Cerebellum (tissue), 4 donors: ENCODE measurements at places on chromosomes 1 and 21.

DNA sequence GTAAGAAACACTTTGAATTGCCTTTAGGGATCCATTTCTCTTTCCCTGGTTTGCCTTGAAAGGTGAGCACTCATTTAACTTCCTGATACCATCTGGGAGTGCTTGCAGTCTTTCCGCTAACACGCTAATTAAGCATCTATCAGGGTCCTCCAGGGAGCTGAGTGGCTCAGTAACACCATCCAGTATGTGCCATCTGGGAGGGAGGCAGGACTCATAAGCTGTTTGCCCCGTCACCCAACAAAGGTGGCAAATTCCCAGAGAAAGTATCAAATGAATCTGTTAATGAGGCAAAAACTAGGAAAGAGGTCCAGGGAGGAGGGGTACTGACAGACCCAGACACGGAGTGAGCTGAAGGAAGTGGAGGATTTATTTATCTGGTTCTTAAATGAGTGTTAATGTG is 430.9 kb downstream of the HLX start:
- no peak for DNase-seq

- no peak for DNase-seq
These were observed 23.6 kb upstream of the SLC19A2 start for GRCh38 chr1:169509354-169509753.

- DNase-seq = no peak
These were observed 32.3 kb upstream of the LRRC8C start for GRCh38 chr1:89600451-89601224.

DNA sequence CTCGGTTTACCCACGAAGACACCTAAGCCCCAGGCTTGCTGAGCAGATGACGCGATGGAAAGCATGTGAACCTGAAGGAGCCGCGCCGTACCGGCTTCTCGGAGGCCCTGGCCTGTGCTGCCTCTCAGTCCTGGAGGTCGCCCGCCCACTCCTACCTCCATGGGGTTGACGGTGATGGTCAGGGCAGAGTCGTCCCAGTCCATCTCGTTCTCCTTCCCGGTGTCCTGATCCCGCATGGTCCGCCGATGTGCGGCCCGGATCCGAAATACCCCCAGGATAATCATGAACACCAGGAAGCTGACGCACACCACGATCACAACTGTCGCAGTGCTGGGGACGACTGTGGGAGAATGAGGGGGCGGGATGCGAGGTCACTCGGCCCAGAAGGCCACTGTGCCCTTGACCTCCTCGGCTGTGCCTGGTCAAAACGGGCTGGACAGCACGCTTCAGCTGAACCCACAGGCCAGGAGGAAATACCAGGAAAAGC is 79.6 kb downstream of the PIK3CD start:
- DNase-seq = no peak

DNA sequence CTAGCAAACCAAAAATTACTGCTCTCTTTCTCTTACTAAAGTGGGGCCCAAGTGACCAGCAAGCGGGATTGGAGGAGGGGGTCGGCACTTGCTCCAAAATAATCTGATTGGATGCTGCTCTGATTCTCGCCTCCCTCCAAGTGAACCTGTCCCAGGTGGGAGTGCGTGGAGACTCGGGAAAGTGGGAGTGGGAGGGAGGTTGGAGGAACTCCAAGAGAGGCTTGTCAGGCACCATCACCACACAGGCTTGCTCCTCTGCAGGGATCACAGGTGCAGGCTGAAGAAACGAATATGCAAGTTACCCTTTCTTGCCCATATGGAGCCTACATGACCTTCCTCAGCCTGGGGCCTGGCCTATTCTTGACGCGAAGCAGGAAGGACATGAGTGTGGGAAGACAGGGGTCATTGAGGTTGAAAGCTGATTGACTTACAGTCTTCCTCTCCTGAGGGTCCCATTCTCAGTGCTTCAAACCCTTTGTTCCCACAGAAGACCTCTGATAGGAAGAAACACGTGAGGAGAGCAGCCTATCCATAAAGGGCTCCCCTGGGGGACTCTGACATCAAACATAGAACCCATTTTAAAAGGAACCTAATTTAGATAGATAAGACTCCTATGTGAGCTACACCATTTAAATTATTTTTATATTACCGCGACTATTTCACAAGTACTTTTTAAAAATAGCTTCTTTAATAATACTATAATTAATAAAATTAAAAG is 14.2 kb downstream of the RGS8 start:
- DNase-seq = no peak

- DNase-seq = peak; percentile 71
These were observed 5.0 kb downstream of the JMJD4 start for GRCh38 chr1:227729881-227730629.

DNA sequence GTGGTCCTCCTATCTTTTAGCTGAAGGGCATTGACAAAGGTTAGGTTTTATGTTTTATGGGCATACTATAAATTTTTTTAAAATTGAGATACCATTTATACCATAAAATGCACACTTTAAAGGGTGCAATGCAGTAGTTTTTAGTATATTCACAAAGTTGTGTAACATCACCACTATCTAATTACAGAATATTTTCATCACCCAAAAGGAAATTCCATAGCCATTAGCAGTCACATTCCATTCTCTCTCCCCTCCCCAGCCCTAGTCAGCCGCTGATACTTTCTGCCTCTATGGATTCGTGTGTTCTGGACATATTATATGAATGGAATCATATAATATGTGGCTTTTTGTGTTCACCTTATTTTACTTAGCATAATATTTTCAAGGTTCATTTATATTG is 135.8 kb upstream of the B3GALT2 start:
- no peak for DNase-seq
